ENCODE measurements at places on chromosomes 3 and 15. TPM values are rescaled to one million over a fixed set of nuclear protein-coding genes. Genes with fewer than 3 reads are reported as not detected.

SYNPR gene
- total RNA-seq, result not detected

CHST2 gene
- 1.1 TPM for total RNA-seq

UNC13C gene
- not detected for total RNA-seq

DNA sequence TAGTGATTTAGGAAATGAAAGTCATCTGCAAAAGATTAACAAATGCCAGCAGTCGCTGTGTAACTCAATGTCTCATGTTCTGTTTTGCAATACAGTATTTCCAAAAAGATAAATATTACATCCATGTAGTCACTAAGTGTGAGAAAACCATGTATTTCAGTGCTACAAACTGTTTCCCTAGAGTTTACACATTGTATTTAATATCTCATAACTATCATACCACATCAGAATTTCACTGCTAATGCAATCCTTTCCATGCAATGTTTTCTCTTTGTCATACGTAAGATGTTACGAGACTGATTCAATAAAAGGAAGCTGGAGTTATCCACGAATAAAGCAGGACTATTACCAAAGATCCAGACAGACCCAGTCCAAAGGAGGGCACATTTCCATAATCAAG lies 269.4 kb downstream of the GBE1 start:
- DNase-seq, result no peak

DNA sequence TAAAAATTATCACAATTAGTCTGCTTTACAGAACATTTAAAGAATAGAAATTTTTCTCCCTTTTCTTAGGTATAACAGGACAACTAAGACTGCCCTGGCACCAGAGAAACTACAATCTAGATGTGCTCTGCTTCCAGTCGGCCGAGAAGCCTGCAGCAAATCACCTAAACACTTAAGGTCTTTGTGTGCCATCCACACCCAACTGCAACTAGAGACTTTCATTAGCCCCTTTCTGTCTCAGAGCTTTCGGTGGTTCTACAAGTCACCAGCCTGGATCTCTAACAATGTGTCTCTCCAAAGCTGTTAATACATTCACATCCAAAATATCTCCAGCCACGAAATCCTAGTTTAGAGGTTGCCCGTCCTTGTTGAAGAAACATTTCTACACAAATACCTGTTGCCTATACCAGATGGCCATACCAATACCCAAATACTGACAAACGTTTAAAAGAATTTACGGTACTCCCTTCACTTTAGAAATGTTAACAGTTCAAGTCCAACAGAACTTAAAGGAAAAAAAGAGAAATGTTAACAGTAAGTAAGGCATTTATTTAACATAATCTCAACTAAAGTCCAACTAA lies 6.7 kb downstream of the PRC1 start:
- DNase-seq, result no peak

GRCh38 chr15:70505411-70505919 lies 257.9 kb downstream of the UACA start:
- DNase-seq, result no peak

DNA sequence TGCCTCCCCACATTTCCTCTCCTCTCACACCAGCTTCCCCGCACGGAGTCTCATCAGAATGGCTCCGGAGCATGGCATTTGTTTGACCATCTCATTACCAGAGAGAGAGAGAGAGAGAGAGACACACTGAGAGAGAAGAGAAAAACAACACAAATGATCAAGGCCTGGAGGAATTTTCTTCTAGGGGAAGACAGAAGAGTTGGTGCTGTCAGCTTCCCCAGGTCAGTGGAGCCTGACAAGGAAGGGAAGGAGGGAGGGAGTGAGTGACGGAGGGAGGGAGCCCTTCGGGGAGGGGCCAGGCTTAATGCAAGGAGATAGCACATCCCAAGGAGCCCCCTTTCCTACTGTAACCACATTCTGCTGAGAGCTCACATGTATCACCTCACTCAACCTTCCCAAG lies 9.1 kb downstream of the ST8SIA2 start:
- DNase-seq, result no peak

GRCh38 chr3:171803044-171803443 lies 7.2 kb downstream of the PLD1 start:
- no peak for DNase-seq

DNA sequence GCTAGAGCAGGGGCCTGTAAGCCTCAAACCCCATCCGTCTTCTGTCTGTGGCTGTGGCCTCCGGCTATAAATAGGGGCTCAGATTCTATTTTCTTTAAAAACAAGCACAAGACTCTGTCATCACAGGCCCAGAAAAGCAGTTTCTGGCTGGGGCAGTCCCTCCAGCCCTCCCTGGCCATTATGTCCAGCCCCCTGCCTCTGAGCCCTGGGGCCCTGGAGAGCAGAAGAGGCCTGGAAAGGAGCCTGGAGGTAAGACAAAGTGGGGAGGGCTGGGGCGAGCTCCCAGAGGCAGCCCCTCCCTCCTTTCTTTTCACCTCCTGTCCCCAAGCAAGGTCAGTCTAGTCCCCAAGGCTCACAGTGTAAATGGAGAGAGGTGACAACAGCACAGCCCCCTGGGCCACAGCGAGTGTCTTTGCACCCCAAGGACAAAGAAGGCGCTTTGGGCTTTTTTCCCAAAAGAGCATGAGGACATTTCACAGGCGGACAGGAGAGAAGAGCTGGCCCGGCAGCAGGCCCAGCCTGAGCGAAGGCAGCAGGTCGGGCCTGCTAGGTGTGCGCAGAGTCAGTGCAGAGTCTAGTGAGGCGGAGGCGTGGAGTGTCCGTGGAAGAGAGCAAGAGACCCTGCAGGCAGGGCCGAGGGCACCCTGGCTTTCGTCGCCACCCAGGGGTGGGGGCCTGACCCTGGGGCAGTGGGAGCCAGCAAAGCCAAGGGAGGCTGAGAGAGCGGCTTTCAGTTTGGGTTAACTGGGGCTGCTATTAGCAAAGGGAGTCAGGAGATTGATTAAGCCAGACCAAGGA lies 188.3 kb downstream of the TBC1D2B start:
- DNase-seq, result no peak

- DNase-seq, result no peak
These were observed 11.7 kb downstream of the ARHGEF26 start for GRCh38 chr3:154132777-154133375.

Measured in CD4-positive, alpha-beta memory T cell (primary cell).